ENCODE measurements at places on chromosomes 6 and 20.

DNA sequence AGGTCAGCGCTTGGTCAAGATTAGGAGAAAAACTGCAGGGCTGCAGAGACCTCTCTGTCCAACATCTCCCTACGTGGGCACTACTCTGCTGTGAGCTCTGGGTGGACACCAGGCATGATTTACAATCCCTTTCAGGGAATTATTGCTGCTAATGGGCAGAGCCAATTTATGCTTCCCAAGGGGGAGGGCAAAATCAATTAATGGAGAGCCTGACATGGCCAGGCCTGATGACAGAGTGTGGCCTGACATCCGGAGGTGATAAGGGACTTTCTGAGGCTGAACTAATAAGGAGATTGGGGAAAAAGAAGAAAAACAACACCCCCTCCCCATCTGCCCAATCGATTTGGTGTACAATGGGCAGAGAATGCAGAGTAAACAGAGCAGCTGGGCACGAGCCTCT, 5.0 kb upstream of the KCNK16 start:
- DNase-seq = no peak

DNA sequence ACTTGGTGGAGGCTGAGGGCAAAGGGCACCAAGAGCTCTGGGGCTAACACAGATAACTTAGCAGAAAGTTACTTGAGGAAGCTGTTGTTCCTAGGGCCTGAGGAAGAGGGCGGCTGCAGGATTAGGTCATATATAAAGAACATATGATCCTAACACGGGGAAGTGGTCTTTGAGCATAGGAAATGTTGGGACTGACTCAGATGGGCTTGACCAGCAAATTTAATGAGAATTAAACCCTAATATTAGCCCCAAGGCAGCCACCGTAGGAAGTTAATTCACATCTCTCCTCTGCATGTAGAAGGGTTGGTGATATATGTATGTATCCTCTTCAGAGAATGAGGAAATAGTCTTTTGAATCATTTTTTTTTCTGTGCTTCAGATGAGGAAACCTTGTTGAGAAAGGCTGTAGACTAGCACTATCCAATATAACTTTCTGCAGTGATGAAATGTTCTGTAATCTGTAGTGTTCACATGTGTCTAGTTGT, 9.2 kb upstream of the ZBTB9 start:
- DNase-seq = no peak

DNA sequence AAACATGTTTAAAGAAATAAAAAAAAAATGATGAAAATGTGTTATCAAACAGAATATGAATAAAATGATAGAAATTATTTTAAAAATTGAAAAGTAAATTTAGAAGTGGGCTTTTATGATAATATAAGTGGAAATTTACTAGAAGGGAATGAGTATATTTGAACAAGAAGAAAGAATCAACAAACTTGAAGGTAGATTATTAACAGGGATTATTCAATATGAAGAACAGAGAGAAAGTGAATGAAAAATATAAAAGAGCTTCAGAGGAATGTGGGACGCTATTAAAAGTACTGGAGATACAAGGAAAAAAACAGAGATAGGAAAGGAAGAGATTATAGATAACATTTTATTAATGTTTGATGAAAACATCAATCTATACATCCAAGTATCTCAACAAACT, 1014.4 kb upstream of the CITED2 start:
- no peak for DNase-seq

GRCh38 chr6:133827766-133828165, 61.1 kb upstream of the TCF21 start:
- DNase-seq = no peak

- DNase-seq = no peak
Observed at GRCh38 chr6:34568341-34569201, 12.4 kb upstream of the SPDEF start.

DNA sequence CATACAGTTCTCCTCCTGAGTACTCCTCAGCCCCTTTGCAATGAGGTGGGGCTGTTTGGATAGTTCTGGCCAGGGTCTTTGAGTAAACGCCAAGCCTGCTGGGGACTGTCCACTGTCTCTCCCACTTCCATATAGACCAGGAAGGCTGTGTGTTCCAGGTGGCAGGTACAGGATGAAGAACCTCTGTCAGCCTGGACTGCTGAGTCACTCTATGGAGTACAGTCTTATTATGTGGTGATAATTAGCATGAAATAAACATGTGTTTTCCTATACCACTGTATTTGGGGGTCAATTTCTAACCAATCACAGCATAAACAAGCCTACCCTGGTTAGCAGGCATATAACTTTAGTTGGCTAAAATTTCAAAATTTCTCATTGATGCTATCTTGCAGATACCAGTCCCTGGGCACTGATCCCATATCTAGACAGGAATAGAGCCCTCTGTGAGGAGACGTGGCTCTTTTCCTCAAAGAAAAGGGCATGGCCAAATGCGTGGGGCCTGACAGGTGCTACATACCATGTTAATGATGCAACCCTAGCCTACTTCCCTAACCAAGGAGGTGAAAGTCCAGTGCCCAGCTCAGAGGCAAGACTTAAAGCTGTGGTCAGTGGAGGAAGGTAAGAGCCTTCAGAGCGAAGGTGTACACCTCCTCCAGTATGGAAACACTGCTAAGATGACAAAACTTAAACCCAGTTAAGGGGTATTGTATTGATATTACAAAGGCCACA, 4.5 kb upstream of the ALDH8A1 start:
- no peak for DNase-seq

GRCh38 chr20:17854307-17854903, 114.2 kb downstream of the SNX5 start:
- peak; percentile 60 for DNase-seq

- DNase-seq = no peak
Observed at GRCh38 chr6:159443417-159443920, 249.6 kb downstream of the SOD2 start.

DNA sequence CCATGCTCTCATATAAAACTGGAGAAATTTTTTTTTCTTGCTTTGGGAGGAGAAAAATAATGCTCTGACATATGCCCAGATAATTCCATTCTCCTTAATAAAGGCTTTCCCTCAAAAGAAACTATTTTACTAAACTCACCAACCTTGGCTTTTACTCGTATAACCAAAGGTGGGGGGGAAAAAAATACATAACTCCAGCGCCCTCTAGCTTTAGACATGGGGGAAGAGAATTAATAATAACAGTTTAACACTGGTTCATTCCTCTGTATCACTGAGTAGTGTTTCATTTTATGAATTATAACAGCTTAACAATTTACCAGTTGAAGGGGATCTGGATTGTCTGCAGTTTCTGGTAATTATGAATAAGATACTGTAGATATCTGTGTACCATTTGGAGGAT, 1226.1 kb downstream of the GRIK2 start:
- DNase-seq = peak; percentile 9

DNA sequence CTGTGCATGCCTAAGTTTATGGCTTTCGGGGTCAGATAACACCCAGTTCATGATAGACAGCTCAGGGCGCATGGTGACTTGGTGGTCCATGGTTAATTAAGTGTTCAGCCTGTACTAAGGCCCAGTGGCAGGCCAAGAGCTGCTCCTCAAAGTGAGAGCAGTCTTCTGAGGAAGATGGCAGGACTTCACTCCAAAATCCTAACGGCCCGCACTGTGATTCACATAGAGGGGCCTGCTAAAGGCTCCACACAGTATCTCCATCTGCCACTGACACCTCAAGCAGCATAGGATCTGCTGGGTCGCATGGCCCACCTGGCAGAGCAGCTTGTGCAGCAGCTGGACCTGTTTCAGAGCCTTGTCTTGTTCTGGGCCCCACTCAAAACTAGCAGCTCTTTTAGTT, 10.6 kb upstream of the CST7 start:
- DNase-seq = no peak

GRCh38 chr20:19750101-19750606, 7.9 kb upstream of the RIN2 start:
- DNase-seq = no peak

- DNase-seq = no peak
Observed at GRCh38 chr6:55666037-55666436, 87.0 kb upstream of the HMGCLL1 start.

Measured in tongue (tissue), 3 donors.